HT-29 (cell line): ENCODE measurements at places on chromosomes 5 and 9. TPM values are rescaled to one million over a fixed set of nuclear protein-coding genes. Genes with fewer than 3 reads are reported as not detected.

DNA sequence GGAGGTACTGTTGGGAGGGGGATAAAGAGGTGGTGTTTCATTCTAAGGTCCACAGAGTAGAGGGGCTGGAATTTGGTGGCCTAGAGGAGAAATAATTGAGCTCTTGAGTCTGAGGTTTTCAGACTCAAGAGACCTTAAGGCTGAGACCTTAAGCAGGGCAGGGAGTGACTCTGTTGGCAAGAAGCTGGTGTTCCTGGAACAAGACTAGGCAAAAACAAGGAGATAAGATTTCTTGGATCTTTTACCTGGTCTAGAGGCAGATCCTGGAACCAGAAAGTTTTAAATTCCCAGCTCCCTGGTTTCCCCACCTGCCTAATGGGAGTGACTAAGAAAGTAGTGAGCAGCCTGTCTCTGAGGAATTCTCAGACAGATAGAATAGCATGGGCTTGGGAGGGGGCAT lies 4.1 kb upstream of the CCL21 start:
- DNase-seq = no peak

GRCh38 chr5:93708442-93708841 lies 33.0 kb downstream of the POU5F2 start:
- no peak for DNase-seq

DNA sequence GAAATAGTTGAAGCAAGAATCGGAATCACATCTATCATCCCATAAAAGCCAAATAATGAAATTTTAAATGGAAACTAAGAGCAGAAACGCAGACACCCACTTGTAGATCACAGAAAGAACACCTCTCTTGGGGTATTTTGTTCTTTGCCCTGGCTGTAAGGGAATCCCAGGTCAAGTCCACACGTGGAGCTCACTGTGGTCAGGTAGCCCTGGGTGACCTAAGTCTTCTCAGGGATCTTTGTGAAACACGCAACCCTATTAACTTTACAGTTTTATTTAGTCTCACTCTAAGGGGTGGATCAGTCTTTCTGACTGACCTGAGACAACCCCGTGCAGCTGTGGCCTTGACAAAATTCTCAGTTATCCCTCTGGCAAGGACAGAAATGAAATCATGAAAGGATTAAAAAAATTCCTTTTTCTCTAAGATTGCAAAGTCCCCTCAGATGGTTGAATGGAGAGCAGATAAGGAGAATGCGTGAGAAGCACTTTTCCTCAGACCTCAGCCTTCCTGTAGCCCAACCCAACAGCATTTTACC lies 111.6 kb downstream of the NREP start:
- DNase-seq = no peak

DNA sequence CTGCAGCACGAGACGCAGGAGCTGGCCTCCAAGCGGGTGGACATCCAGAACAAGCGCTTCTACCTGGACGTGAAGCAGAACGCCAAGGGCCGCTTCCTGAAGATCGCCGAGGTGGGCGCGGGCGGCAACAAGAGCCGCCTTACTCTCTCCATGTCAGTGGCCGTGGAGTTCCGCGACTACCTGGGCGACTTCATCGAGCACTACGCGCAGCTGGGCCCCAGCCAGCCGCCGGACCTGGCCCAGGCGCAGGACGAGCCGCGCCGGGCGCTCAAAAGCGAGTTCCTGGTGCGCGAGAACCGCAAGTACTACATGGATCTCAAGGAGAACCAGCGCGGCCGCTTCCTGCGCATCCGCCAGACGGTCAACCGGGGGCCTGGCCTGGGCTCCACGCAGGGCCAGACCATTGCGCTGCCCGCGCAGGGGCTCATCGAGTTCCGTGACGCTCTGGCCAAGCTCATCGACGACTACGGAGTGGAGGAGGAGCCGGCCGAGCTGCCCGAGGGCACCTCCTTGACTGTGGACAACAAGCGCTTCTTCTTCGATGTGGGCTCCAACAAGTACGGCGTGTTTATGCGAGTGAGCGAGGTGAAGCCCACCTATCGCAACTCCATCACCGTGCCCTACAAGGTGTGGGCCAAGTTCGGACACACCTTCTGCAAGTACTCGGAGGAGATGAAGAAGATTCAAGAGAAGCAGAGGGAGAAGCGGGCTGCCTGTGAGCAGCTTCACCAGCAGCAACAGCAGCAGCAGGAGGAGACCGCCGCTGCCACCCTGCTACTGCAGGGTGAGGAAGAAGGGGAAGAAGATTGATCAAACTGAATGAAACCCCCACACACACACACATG lies 654 bp downstream of the PURA start:
- DNase-seq = peak; percentile 81

GRCh38 chr5:151274666-151275065 lies 21.7 kb downstream of the GM2A start:
- DNase-seq = no peak

DNA sequence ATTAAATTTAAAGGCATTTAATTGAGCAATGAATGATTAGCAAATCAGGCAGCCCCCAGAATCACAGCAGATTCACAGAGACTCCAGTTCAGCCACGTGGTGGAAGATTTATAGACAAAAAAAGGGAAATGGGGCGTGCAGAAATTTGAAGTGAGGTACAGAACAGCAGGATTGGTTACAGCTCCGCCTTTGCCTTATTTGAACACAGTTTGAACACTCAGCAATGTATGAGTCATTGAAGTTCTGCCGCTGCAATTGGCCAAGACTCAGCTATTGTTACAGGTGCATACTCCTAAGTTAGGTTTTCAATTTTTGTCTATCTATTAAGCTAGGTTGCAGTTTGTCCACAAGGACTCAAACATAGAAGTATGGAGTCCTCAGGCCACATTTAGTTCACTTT lies 157.7 kb upstream of the SLC12A2 start:
- peak; percentile 64 for DNase-seq

DNA sequence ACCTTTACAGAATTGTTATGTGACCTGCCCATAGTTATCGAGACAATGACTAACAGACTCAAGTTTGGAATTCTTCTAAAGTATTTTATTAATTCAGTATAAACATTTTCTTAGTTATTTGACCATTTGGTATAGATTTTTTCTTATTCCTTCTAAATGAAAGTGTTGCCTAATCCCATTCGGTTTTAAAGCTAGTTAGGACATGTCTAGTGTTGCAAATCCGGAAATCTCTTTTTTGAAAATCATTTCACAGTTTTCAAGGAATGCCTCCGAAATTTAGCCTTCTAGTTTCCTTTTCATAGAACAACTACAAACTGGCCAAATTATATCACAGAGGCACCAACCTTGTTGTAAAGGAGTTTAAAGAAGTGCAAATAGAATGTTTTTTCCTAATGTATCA lies 171.8 kb downstream of the XRCC4 start:
- DNase-seq = no peak

DNA sequence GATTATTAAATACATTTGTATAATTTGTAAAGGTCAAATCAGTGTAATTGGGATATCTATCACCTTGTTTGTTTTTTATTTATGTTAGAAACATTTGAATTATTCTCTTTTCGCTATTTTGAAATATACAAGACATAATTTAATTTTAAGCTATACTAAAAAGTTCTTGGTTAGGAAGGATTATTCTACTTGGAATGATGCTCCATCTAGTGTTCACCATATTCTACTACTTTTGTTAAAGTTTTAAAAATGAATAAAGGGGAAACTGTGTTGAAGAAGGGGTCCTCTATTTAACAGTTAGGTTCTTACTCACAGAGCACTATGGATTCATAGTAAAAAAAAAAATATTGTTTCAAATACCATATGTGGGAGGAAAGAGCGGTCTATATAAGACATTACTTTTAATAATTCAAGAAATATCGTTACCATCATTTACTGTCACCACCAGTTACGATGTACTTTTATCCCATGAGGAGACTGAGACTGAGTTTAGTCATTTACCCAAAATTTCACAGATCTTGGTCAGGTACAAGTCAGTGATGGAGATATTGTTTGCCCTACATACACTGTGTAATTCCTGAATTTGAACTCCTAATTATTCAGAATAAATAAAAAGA lies 6.3 kb upstream of the STOM start:
- no peak for DNase-seq

GRCh38 chr5:90484540-90484939 lies 9.9 kb downstream of the POLR3G start:
- no peak for DNase-seq

DNA sequence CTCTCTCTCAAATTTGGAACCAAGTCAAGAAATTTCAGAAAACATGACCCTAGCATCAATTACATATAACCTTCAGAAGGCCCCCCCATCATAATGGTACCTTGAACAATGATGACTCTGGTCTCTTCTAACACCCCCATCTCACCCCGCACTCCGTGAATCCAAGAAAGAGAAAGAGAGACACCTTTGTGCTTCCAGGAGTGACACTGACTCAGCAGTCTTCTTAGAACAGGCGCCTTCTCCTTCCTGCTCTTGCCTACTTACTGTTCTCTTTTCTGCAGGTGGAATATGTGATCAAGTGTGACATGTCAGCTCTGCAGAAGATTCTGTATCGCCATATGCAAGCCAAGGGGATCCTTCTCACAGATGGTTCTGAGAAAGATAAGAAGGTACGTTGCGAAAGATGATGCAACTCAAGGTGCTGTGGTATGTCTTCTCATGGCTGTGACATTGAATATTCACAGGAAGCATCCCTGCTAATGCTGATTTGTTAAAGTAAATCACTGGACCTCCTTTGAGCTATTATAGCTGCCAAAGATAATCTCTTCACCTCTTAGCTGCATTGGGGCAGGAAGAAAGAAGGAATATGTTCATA lies 81.3 kb downstream of the SMARCA2 start:
- DNase-seq = no peak

DNA sequence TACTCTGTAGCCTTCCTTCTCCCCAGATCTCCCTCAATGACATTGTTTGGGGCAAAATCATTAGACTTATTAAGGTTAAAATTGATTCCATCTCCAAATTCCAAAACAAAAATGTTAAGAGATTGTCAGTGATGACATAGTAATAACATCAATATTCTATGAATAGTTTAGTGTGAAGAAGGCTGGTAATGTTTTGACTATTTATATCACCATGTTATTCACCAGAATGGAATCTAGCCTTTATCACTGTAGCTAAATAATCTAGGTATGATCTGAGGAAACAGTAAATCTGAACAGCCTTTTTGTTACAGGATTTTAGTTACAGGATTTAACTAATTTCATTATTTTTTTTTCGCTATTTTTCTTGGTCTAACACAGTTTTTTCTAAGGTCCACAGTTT lies 929 bp upstream of the PLPP6 start:
- no peak for DNase-seq

DNA sequence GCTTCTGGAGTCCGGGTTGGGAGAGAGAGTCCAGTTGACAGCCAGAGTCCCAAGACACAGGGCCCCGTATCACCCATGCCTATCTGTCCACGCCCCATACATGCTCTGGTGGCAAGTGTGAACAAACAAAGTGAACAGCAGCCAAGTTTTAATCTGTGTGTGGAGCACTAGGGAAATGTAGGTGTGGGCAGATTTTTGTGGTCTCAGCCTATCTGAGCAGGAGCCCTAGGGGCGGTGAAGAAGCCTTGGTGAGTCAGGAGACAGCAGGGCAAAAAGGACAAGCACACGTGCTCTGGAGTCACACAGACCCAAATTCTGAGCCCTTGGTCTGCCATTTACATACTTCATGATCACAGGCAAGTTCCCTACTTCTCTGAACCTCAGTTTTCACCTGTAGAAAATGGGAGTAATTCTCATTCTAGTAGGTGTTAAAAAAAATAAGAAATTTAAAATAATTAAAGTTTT lies 23.2 kb downstream of the EGR1 start:
- DNase-seq = no peak

DNA sequence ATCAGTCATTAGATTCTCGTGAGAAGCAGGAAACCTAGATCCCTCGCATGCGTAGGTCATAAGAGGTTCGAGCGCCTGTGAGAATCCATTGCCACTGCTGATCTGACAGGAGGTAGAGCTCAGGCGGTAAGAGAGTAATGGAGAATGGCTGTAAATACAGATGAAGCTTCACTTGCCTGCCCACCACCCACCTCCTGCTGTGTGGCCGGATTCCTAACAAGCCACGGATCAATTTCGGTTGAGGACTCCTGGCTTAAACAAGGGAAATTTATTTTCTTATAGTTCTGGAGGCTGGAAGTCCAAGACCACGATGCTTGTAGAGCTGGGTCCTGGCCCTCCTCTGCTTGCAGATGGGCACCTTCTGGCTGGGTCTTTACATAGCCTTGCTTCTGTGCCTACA lies 200.4 kb downstream of the PCSK5 start:
- DNase-seq = no peak

DNA sequence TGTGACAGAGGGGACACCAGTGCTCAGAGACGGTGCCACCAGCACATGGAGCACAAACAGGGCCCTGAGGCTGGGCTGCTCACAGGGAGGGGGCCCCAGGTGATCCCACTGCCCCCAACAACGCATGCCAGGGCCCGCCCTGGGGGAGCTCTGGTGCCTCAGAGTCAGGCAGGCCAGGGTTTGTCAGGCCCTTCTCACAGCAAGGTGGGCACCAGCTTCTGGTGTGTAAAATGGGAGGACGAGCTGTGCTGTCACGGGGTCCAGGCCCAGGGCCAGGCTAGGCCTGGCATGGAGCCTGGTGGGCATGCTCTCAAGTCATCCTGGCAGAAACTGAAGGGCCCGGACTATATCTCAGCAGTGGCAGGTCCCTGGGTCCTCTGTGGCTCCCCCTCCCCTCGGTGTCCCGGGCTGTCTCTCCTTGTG lies 34.5 kb downstream of the PRRT1B start:
- no peak for DNase-seq

GRCh38 chr9:126336736-126337325 lies 10.2 kb downstream of the MVB12B start:
- no peak for DNase-seq

DNA sequence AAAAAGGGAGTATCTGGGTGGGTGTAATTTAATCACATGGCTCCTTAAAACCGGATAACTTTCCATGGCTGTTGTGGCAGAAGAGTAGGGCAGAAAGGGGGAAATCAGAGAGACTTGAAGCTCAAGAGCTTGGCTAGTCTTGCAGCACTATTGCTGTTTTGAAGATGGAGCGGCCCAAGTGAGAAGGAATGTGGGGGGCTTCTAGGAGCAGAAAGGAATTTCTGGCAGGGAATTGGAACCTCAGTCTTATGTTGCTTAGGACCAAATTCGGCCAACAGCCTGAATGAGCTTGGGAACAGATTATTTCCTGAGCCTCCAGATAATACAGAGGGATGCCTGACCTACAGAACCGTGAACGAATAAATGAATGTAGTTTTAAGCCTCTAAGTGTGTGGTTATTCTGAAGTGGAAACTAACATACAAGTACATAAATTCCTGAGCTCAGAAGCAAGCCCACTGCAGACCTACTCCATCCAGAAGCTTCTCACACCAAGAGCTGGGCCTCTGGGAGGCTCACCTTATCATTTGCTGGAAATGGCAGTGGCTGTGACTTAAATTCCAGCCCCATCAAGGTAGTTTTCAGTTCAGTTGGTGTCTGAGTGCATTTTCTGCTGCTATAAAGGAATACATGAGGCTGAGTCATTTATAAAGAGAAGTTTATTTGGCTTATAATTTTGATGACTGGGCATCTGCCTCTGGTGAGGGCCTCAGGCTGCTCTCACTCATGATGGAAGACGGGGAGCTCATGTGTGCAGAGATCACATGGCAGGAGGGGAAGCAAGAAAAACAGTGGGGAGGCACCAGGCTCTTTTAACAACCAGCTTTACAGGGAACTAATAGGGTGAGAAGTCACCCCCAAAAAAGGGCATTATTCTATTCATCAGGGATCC lies 15.3 kb upstream of the TMEM174 start:
- no peak for DNase-seq

Gene C9
- total RNA-seq = not detected in 2 replicates

Gene IL4
- total RNA-seq = not detected in 2 replicates

Gene DNLZ
- 78.9 and 82.3 TPM in 2 replicates for total RNA-seq

Gene SPINK6
- total RNA-seq = not detected in 2 replicates

Gene ACTBL2
- total RNA-seq = 0.16 and 0.51 TPM in 2 replicates

Gene FOXD4L4
- total RNA-seq = not detected in 2 replicates

Gene TRPM6
- not detected in 2 replicates for total RNA-seq

Gene ECSCR
- total RNA-seq = not detected in 2 replicates
